ENCODE measurements at places on chromosomes 2 and 18.

- DNase-seq = no peak
Observed at GRCh38 chr2:10566018-10566417, 117.9 kb upstream of the ODC1 start.

GRCh38 chr2:100745604-100746003 is 74.3 kb upstream of the NPAS2 start:
- DNase-seq = no peak

DNA sequence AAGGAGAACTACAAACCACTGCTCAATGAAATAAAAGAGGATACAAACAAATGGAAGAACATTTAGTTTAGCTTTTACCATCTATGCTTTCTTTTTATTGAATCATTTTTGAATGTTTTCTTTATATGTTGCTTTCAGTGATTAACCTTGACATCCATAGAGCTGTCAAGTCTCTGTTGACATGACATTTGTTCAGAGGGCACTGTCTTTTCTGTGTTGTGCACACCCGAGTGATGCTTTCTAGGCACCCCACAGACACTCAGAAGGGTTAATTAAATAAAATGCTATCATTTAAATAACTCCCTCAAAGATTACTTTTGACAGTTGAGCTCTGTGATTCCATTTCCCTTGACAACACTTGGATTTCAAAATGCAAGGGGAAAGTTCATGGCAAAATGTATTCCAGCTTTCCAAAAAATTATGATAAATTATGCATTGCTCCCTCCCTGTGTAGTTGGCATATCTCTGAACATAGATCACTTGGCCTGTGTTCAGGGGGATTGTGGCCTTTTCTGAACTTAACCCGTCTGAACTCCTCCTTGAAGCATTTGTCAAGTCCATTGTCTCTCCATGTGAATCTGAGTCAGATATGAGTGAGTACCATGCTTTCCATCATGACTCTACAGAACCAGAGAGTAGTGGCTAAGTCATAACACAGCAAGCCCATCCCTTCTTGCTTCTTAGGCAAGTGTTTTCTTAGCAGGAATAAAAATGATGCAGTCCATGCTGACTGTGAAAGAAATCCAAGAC is 372.6 kb downstream of the RPRM start:
- DNase-seq = no peak

- no peak for DNase-seq
Observed at GRCh38 chr18:55585065-55585919, 2.7 kb downstream of the TCF4 start.

GRCh38 chr2:145350011-145350410 is 830.1 kb upstream of the ZEB2 start:
- DNase-seq = no peak

DNA sequence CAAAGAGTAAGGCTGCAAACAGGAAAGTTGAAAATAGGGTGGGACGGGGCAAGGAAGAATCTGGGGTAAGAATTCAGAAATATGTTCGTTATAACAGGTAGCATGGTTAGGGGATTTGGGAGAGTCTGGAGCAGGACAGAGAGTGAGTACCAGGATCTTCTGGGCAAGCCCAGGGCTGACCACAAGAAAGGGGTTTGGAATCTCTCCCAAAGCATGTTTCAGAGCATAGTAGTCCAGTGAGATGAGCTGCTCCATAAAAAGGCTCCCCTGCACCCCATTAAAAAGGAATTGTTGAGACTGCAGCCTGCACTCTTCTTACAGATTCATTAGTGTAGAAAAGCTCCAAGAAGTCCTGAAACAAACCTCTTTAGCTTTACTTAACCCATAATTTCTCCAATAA is 291.1 kb downstream of the MTX2 start:
- no peak for DNase-seq

DNA sequence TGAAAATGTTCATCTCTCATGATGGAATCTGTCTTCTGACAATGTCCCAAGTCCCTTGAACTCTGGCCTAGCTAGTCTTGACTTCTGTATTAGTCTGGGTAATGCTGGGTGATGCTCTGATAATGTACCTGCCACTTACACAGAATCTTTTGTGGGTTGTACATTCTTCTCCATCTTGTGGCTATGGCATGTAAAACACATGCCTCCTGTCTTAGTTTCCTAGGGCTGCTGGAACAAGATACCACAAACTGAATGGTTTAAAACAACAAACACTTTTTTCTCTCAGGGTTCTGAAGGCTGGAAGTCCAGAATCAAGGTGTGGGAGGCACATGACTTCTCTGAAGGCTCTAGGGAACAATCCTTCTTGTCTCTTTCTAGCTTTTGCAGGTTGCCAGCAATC is 57.1 kb downstream of the RAPGEF4 start:
- no peak for DNase-seq

DNA sequence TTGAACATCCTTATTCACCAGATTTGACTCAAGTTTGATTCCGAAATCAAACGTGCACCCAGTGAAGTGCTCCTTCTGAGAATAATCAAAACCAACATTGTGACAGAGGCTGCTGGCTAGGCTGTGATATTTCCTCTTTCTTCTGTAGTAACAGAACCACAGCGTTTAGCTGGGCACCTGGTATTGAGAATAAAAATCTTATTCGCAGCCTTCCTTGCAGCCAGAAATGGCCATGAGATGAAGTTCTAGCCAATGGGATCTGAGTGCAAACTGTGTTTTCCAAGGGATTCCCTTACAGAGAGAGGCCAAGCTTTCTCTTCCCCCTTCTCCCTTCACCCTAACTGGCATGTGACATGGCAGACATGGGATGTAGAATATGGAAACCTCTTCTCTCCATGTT is 51.7 kb downstream of the TMEM163 start:
- DNase-seq = no peak

GRCh38 chr2:181126311-181126868 is 146.0 kb downstream of the UBE2E3 start:
- no peak for DNase-seq

DNA sequence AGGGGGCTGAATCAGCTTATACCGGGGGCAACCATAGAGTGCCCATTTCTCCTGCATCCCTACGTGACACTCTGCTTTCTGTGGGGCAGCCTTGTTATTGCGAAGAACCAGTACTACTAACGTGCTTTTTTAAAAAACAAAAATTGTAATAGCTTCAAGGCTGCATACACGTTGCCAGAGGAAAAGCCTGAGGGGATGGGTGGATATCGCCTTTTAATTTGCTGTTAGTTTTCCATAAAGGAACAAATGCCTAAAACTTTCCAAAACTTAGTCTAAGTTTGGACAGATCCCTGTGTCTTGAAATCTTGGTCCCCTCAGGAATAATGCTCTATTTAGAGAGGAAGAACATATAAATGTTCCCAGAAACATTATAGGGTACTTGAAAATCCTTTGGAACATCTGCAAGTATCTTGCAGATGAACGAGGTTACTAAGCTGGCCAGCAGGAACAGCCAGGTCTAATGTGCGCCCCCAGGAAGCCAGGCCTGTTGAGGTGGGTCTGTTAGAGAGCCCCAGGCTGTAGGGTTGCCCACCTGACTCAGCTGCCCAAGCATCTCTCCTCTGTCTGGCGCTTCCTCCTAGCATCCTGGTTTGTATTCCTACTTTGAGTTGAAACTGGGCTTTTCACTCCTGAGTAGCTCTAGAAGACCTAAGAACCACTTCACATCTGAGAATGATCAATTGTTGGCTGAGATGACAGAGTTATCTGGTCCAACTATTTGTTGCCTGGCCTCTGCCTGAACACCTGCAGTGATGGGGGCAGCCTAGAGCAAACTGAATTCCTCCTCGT is 96.9 kb downstream of the TGOLN2 start:
- no peak for DNase-seq

DNA sequence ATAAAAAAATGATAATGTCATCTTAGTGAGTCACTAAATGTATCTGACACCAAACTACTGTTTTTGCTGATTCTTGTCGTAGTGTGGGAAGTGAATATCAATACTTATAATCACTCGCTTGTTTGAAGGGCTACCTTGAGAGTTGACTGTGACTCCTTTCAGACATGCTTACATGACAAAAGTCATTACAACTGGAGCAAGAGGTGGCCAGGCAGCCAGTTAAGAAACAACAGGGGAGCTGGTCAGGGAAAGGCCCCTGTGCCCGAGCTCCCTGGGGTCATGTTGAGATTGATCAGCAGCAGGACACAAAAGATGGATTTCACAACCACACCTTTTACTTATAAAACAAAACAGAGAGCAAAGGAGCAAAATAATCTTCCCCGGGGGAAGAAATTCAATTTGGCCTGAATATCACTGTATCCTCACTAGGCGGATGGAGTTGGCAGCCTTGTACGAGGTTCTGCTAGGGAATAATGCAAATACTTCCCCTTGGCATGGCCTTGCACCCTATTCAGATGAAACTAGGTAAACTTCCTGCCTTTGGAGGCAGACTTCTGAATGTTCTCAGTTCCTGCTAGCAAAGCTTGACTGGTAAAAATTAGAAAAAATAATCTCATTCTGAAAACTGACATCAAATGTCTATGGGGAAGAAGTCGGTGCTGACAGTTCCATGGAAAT is 101.2 kb downstream of the DYNC1I2 start:
- DNase-seq = no peak

GRCh38 chr2:112881217-112881985 is 29.6 kb upstream of the IL37 start:
- no peak for DNase-seq

GRCh38 chr2:30622452-30622851 is 175.4 kb downstream of the LCLAT1 start:
- DNase-seq = no peak

DNA sequence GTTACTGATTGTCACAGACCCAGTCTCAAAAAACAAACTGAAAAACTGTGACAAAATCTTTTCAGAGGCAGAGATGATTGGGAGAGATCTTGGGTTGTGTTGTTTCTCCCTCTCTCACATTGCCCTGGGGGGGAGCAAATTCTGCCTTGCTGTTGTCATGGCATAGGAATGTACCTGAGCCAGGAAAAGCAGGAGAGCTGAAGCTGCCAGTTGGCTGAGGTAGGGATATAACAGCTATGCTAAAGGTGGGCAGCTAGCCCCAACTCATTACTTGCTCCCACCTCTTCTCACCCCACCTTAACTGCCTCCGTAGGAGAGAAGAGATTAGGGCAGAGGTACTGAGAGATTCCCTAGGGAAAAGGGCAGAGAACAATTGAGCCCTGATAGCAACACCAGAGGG is 299.3 kb downstream of the OSR1 start:
- DNase-seq = no peak

GRCh38 chr2:104521247-104521646 is 332.7 kb upstream of the POU3F3 start:
- DNase-seq = peak; percentile 76
